Stimulated activated CD4-positive, alpha-beta T cell treated with anti-CD3 and anti-CD28 coated beads, Interleukin-1b, Interleukin-23, amount 100 ng/mL, for 1 hour (primary cell): ENCODE measurements at places on chromosomes 5 and 9.

DNA sequence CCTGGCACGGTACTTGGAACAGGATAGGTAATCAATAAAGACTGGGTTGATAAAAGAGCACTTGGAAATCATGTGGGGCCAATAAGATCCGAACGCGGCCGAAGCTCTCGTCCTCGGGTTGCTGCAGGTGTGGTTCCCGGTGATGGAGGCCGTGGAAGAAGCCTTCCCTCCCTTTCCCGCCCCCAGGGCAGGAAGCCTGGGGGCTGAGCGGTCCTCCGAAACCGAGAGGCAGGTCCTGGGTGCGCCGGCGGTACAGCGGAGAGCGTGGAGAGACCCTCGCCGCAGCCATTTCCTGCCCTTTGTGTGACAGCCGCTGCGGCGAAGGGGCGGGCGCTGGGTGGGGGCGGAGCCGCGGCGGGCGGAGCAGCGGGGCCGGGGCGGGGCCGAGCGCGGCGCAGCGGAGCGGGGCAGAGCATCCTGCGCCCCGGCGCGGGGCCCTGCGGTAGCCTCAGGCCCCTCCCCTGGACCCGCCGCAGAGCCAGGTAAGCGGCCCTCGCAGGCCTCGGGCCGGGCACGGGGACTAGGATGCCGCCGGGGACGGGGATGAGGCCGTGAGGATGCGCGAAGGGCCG is at the start of gene CYFIP2:
TSS of gene CYFIP2 (plus strand) at position 410 of the 572 bp plus-strand sequence. CDS start 19,239 bp downstream, outside the sequence.
- peak; percentile 60 for DNase-seq

DNA sequence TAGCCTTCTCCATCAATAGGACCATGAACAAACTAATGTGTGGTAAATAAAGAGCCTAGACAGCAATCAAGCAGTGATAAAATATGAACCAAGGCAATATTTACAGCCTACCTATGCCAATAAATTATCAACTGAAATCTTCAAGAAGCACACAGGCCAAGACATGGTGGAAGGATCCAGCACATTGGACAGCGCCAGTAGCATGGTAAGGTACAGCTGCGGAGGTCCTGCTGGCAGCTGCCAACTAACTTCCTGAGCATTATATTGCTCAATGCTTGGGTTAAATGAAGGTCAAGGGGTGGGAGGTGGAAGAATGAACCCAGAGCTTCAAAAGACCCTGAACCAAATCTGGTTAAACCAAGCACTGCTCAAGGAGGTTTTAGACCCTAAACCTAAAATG is 16.5 kb upstream of the SPDL1 start:
- no peak for DNase-seq

- DNase-seq: no peak
Measured at GRCh38 chr9:37036371-37036775, 2.3 kb upstream of the PAX5 start.

- no peak for DNase-seq
Measured at GRCh38 chr5:134539732-134540131, 14.3 kb downstream of the JADE2 start.

DNA sequence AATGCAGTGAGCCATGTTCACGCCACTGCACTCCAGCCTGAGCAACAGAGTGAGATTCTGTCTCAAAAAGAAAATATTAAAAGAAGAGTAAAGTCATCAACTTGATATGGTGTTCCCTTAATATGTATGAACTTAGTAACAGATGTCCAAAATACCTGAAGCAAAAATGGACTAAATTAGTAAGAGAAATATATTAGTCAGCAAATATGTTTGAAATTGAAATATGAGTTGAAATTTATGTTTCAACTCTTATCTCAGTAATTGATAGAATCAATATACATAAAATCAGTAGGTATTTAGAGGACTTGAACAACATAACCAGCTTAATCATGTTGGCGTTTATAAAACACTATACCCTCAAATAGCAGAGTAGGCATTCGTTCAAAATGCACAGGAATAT is 668.5 kb downstream of the ISL1 start:
- no peak for DNase-seq

DNA sequence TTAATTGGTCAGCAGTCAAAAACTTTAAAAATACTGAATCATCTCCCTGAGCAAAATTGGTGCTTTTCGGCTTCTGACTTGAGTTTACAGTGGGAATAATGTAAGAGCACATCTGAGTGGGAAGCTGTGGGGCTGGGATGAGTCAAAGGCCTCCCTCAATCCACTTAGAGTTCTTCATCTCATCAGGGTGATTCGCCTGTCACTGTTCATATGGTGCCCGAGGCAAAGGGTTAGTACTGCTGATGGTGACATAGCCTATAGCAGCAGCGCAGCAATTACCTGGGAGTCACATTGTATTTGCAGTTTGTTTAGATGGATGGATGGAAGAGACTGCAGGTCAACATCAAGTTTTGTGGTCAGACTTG is 113.8 kb upstream of the ZNF608 start:
- DNase-seq: no peak

DNA sequence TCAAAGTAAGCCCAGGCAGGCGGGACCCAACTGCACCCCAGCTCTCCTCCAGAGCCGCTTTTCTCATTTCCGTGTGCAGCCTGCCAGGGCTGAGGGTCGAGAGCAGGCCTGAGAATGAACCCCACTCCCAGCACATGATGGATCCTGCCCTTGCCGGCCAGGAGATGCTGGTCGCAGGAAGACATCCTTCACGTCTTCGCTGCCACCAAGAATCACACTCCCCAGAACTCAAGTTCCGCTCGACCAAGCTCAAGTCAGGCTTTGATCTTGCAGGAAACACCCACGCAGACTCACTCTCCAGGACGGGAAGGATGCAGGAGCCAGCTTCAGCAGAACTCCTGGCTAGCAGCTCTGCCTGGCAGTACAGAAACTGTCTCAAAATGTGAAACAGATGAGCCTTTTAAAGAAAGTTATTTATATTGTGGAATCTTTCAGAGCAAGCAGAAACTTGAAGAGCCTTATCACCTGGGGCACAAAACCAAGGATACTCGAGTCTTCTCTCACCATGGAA is 102.4 kb downstream of the ROR2 start:
- DNase-seq: no peak

DNA sequence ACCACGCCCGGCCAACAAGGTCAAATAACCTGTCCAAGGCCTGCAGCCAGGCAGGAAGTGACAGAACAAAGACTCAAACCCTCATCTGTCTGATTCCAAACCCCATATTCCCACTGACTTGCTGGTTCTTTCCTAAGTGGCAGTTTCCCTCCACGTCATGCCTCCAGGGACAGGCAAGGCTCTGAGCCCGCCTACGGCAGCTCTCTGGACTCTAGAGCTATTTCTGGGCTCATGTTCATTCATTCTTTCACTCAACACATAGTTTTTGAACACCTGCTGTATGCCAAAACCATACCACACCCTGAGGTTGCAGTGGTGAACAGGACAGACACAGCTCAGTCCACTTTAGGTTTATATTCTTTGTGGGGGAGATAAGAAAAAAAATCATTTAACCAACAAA is 5.2 kb upstream of the FBP1 start:
- no peak for DNase-seq

DNA sequence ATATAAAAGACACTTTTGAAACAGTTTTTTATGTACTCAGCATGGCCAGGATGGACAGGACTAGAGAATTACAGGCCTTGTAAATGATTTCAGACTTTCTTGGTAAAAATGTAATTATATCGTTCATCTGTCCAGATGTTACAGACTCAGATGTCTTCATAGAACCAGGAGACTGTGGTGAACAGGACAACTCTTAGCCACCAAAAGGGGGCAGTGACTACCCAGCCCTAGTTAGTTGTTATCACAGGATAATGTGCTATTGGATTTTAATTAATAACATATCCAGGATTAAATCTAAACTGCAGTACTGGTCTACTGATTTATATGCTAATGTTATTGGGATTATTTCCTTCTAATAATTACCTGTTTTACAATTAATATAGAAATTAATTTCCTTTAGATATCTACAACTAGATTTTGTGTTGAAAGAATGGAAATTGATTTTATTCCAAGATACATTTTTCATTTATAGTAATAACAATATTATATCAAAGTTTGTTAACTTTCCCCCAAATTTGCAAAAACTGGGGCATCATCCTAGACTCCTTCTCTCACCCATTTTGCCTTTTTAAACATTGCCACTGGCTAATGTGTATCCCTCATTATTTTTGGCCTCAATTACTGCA is 99.4 kb downstream of the MTREX start:
- no peak for DNase-seq

- no peak for DNase-seq
Measured at GRCh38 chr5:142499591-142500226, 174.9 kb upstream of the SPRY4 start.

- no peak for DNase-seq
Measured at GRCh38 chr9:15423231-15423985, 732 bp downstream of the SNAPC3 start.

DNA sequence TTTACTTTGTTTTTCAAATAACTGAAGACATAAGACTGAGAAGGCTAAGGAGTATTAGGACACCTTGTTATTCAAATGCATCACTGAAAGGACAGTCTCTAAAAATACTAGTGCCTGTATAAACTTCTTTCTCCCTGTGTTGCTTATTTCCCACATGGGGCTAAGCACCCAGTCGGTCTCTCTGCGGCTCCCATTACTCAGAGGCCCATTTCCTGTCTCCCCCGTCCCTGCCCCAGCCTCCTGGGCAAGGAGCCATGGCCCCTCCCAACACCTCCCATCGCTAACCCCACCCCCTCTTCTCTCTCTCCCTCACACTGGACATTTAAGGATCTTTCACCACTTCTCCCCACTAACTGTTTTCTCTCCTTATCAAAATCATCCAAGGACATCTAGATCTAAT is 81.9 kb downstream of the EBF1 start:
- no peak for DNase-seq

- no peak for DNase-seq
Measured at GRCh38 chr9:113940077-113940476, 64.0 kb downstream of the ZNF618 start.
